ENCODE measurements at places on chromosomes 3 and 15.

- DNase-seq = no peak
Observed at GRCh38 chr3:46365737-46366524, 4.8 kb upstream of the CCR5 start.

DNA sequence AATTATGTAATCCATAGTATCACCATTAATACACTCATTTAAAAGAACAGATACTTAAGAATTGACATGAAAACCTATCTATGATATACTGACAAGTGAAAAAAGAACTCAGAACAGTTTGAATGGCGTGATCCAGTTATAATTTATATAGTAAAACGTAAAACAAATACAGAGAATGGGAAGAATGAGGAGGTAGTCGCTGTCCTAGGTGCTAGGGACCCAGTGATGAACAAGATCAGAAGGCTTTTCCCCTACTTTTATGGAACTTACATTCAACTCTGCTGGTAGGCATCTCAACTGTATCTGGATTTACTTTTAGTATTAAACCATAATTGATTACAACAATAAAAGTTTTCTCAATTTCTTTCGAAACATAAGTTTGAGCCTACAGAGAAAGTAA lies 31.8 kb downstream of the GSK3B start:
- DNase-seq = no peak

DNA sequence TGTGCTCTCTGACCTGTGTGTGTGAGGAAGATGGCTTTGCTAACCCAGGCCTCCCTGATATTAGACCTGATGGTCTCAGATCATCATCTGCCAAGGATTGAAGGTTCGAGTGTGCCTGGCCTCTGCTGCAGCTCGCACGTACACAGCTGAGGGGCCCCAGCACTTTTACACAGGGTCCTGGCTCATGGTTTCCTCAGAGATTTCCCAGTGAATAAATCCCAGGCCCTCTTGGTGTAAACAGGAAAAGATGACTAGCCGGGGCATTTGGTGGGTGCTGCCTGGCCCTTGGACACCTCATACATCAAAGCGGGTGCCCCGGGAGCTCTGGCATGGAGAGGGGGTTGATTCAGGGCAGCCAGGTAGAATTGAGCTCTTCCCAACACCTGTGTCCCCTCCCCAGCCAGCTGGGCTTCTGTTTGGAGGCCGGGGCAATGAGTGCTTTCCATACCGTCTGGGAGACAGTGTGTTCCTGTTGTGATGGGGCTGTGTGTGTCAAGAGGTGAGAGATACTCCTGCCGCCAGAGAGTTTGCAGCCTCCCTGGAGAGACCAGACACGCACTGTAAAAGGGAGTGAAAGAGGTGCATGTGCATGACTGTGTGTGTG lies 72.5 kb upstream of the TLE3 start:
- no peak for DNase-seq

- no peak for DNase-seq
Observed at GRCh38 chr15:73924171-73924921, 1.9 kb upstream of the LOXL1 start.

- peak; percentile 52 for DNase-seq
Observed at GRCh38 chr3:159813822-159814531, 174.7 kb upstream of the IL12A start.
